Left cardiac atrium (tissue), 4 donors: ENCODE measurements at places on chromosomes 4 and X.

GRCh38 chr4:81113024-81113423, 82.5 kb downstream of the BMP3 start:
- DNase-seq: no peak

GRCh38 chr4:86959588-86960500, 25.0 kb downstream of the AFF1 start:
- no peak for DNase-seq

- no peak for DNase-seq
Observed at GRCh38 chr4:90093526-90093925, 33.7 kb upstream of the CCSER1 start.

DNA sequence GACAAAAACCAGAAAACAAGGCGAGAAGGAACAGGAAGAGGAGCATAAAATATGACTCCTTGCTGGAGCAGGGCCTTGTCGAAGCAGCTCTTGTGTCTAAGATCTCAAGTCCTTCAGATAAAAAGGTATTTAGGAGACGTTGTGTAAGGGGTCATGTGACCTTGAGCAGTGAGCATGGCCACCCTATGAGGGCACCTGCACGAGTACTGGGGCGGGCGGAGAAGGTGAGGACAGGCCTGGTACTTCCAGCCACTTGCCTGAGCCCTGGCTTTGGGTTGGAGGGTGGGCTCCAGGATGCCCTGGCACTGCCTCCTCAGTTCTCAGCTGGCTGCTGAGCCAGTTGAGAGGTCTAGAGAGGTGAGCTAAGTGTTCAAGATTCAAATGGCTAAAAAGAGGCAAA, 29.9 kb downstream of the NSD2 start:
- no peak for DNase-seq

GRCh38 chr4:185108669-185109068, 34.4 kb upstream of the SLC25A4 start:
- DNase-seq: no peak
